NCI-H2081 (cell line): ENCODE measurements at places on chromosomes 11 and 22.

- DNase-seq, result no peak
Observed at GRCh38 chr11:108693852-108694251, 29.0 kb downstream of the DDX10 start.

- DNase-seq, result no peak
Observed at GRCh38 chr11:131036514-131036913, 120.2 kb upstream of the SNX19 start.

DNA sequence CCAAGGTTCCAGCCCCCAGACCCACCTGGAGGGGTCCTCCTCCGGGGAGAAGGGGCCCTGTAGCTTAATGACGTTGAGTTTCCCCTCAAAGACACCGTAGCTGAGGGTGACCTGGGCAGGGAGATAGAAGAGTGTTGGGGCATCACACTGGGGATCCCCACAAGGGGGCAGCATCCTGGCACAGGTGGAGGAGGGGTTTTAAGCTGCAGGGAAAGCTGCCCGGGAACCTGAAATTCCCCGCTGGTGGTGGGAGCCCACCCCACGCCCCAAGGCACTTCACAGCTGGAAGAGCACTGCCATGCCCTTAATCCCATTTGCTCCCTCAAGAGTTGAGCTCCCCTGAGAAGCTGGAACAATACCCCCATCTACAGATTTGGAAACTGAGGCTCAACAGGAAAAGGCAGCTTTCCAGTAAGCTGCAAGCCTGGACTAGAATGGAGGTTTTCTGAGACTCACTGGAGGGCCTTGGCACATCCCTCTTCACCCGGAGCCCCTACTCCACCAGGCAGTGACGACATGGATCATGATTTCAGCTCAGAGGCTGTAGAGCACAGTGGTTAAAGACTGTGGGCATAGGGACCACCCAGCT, 13.7 kb downstream of the MFNG start:
- no peak for DNase-seq

DNA sequence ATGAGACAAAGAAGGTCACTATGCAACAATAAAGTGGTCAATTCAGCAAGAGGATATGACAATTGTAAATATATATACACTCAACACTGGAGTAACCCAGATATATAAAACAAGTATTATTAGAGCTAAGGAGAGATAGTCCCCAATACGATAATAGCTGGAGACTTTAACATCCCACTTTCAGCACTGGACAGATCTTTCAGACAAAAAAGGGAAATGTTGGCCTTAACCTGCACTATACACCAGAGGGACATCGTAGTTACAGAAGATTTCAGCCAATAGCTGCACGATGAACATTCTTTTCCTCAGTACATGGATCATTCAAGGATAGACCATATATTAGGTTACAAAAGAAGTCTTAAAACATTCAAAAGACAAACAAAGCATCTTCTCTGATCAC, 29.9 kb downstream of the PIWIL3 start:
- DNase-seq, result no peak

- no peak for DNase-seq
Observed at GRCh38 chr11:61057615-61058014, 44.7 kb upstream of the CD5 start.

- DNase-seq, result no peak
Observed at GRCh38 chr11:57792060-57792541, 30.5 kb downstream of the CTNND1 start.

DNA sequence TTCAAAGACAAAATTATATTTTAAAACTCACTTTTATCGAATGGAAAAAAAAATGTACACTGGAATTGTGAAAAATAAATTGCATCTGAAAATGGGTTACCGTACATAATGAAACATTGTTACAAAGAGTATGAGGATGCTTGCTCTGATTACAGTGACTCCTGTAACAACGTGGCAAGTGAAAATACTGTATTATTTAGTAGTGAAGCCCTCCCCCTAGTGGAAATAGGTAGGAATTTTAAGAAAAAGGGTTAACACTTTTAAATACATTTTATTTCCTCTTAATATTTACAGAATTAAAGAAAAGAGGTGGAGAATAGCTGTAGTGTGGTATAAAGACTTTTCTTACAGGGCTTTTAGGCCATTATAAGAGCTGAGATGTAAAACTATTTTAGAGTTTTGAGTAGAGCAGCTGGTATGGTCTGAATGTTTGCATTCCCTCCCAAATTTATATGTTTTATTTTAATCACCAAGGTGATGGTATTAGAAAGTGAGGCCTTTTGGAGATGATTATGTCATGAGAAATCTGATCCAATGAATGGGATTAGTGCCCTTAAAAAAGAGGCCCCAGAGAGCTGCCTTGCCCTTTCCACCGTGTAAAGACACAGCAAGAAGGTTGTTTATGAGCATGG, 25.2 kb downstream of the FAM76B start:
- peak; percentile 65 for DNase-seq

GRCh38 chr11:121479698-121480238, 27.0 kb upstream of the SORL1-AS1 start:
- no peak for DNase-seq

DNA sequence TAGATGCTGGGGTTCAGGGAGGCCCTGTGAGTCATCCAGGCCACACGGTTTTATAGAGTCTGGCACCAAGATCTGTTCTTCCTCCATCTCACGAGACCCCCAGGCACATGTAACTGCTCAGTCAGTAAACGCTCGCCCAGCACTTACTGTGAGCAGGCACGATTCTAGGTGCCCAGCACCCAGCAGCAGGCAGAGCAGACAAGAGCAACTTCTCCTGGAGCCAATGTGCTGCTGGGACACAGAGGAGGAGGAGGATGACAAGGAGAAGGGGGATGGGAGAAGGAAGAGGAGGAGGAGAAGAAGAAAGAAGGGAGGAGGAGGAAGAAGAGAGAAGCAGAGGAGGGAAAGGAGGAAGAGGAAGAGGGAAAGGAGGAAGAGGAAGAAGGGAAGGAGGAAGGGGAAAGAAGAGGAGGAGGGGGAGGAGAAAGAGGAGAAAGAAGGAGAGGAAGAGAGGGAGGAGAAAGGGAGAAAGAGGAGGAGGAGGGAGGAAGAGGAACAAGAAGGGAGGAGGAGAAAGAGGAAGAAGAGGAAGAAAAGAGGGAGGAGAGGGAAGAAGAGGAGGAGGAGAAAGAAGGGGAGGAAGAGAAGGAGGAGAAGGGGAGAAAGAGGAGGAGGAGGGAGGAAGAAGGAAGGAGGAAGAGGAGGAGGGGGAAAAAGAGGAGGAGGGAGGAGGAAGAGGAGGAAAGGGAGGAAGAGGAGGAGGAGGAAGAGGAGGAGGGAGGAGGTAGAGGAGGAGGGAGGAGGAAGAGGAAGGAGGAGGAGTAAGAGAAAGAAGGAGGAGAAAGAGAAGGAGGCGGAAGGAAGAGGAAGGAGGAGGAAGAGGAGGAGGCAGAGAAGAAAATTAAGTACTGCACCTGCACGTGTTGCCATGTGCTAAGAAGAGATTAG, 77.6 kb upstream of the RTL6 start:
- DNase-seq, result no peak

GRCh38 chr11:12684816-12685215, 10.6 kb downstream of the TEAD1 start:
- DNase-seq, result no peak

- no peak for DNase-seq
Observed at GRCh38 chr22:30602049-30602448, 4.9 kb upstream of the TCN2 start.

DNA sequence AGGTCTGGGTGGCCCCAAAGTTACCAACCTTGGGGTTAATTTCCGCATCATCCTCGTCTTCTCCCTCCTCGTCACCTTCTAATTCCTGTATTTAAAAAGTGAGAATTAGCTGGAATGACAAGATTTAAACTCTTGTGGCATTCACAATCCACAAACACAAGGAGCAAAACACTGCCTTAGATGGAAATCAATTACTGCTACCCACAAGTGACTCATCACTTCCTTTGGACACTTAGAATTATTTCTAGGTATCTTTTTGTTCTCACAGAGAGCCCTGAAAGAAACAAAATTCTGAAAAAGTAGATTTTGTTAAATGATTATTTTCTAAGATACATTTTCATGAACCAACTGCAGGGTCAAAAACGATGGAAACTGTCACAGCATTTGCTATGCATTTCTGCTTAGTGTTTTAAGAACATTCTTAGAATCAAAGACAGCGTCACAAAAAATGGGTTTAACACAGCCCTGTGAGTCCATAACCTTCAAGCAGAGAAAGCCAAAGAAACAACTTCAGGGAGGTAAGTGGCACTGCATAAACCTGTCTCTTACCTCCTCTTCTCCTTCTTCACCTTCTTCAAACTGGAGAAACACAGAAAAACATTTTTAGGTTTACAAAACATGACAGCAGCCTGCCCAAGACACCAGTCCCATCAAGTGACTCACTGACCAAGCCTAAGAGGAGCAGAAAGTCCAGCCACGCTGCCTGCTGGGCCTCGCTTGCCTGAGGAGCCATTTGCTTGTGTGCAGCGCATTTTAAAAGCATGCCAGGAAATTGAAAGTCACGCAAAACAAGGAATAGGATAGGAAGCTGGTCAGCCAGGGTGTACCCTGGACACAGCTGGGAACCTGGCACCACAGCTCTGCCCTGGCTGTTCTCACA, 22.3 kb upstream of the PHLDA2 start:
- no peak for DNase-seq

GRCh38 chr22:37951305-37951704, 2.1 kb downstream of the C22orf23 start:
- no peak for DNase-seq

DNA sequence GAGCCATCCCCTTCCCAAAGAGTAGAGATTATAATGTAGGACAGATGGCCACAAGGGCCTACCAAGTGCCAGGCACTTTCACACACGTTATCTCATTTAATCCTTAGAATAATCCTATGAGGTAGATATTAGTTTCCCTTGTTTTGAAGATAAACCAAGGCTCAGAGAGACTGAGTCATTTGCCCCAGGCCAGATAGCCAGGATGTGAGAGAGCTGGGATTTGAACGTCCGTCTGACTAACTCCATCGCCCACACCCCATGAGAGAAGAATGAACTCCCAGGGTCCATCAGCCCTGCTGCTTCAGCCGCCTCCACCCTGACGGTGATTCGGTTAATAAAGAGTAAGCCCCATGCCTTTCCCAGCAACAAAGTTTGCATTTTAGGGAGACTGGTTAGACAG, 10.7 kb downstream of the PRG3 start:
- no peak for DNase-seq

DNA sequence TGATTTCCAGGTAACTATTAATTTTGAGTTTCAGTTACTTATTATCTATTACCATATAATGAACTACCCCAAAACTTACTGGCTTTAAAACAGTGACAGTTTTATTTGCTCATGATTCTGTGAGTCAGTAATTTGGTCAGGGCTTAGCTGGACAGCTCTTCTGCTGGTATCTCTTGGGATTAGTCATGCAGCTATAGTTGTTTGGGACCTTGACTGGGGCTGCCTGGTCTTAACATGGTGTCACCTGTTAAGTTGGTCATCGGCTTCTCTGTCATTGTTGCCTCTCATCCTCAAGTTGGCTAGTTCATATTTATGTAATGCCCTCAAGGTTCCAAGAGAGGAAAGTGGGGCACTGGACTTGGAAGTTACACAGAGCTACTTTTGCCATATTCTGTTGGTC, 177.5 kb downstream of the TMEM135 start:
- no peak for DNase-seq

DNA sequence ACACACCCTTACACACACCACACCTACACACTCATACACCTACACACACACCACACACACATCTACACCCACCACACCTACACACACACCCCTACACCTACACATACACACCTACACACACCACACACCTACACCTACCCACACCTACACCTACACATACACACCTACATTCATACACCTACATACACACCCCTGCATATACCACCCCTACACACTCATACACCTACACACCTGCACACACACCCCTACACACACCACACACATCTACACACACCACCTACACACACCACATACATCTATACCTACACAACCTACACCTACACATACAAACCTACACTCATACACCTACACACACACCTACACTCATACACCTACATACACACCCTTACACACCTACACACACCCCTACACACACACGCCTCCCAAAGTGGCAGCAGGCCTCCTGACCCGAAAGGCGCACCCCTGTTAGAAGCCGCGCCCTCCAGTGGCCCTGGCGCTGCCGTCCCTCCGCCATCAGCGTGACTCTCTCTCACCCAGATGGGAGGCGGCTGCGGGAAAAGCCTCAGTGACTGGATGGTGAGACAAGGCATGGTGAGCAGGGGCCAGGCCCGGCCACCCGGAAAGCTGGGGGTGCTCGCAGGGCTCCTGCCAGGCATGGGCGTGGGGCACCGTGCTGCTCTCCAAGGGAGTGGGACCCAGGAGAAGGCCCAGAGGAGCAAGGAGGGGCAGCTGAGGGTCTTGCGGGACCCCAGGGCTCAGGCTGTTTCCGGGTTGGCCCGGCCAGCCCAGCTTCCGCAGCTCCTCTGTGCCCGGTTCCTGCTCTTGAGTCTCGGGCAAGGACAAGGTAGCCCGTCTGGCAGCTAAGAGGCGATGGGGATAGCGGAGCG, 37.0 kb upstream of the HMOX1 start:
- no peak for DNase-seq

GRCh38 chr11:118051136-118051610, 25.7 kb upstream of the TMPRSS4 start:
- DNase-seq, result no peak

DNA sequence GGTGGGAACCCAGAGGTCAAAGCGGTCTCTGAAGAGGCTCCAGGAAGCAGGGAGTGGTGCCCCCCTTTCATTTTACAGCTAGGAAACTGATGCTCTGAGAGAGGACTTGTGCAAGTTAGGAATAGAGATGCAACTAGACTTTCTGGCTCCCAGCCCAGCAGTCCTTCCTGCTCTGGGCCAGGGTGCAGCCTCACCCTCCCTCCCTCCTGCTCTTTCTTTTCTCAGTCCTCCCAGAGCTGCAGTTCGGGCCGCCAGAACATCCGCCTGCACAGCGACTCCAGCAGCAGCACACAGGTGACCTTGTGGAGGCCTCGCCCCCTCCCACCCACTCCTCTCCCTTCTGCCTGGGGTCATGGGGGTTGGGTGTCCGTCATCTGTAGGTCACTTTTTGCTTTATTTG, 51.5 kb downstream of the LHFPL7 start:
- peak; percentile 44 for DNase-seq

DNA sequence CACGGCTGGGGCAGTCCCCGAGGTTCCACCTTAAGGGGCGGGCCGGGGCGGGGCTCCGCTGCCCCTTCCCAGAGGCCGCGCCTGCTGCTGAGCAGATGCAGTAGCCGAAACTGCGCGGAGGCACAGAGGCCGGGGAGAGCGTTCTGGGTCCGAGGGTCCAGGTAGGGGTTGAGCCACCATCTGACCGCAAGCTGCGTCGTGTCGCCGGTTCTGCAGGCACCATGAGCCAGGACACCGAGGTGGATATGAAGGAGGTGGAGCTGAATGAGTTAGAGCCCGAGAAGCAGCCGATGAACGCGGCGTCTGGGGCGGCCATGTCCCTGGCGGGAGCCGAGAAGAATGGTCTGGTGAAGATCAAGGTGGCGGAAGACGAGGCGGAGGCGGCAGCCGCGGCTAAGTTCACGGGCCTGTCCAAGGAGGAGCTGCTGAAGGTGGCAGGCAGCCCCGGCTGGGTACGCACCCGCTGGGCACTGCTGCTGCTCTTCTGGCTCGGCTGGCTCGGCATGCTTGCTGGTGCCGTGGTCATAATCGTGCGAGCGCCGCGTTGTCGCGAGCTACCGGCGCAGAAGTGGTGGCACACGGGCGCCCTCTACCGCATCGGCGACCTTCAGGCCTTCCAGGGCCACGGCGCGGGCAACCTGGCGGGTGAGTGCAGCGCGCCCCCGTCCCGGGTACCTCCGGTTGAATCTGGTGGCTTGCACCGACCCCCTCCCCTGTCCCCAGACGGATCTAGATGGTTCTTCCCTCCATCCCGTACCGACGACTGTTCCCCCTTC, at the start of gene SLC3A2:
SLC3A2 (plus strand) TSS at position 94 of the 776 bp plus-strand sequence; CDS start at position 222, 128 bp downstream.
- DNase-seq, result peak; percentile 85
